ENCODE measurements at places on chromosomes 7 and 10.

DNA sequence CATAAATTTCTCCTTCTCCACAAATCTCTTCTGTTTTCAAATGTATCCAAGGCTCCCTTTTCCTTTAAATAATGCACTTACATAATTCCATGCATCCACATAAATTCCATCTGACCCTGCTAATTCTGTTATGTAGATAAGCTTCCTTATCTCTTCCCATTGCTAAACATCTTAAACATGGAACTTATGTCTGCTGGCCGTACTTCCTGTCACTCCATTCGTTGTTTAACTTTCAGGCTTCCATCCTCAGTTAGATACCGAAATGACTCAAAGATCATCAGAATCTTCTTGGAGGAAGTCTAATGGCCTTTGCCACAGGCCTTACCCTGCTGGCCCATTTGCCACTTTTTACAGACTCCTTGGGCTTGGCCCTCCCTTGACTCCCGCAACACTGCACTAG is 330.9 kb downstream of the GFRA1 start:
- DNase-seq: no peak

DNA sequence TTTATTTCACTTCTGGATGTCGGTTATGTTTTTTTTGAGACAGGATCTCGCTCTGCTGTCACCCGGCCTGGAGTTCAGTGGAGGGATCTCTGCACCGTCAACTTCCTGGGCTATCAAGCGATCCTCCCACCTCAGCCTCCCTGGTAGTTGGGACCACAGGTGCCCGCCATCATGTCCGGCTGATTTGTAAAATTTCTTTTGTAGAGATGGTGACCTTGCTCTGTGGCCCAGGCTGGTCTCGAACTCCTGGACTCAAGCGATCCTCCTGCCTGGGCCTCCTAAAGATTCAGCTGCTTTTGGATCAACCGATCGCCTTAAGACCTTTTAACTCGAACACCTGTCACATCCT is 606 bp upstream of the RABGEF1 start:
- DNase-seq: no peak

- no peak for DNase-seq
Measured at GRCh38 chr7:24718977-24719491, 38.2 kb downstream of the GSDME start.

GRCh38 chr7:40833191-40833887 is 698.5 kb downstream of the SUGCT start:
- DNase-seq: no peak

DNA sequence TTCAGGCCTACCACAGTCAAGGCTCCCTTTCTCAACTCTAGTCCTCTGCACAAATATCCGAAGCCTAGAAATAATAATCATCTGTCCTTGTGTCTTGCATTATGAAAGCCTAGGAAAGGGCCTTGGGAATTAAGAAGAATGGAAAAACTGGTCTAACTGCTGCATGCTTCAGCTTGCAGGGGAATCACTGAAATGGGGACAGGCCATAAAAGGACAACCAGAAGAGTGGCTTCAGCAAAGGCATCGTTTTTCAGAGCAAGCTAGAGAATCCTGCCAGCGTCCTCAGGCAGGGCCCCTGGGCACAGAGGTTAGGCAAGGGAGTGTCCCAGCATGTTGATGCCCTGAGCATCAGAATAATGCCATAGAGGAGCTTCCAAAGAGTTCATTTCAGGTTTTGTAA is 13.2 kb downstream of the ERVW-1 start:
- no peak for DNase-seq

GRCh38 chr7:3861386-3861785 is 560.3 kb downstream of the SDK1 start:
- DNase-seq: no peak

GRCh38 chr7:133300088-133300487 is 47.2 kb downstream of the EXOC4 start:
- DNase-seq: no peak

DNA sequence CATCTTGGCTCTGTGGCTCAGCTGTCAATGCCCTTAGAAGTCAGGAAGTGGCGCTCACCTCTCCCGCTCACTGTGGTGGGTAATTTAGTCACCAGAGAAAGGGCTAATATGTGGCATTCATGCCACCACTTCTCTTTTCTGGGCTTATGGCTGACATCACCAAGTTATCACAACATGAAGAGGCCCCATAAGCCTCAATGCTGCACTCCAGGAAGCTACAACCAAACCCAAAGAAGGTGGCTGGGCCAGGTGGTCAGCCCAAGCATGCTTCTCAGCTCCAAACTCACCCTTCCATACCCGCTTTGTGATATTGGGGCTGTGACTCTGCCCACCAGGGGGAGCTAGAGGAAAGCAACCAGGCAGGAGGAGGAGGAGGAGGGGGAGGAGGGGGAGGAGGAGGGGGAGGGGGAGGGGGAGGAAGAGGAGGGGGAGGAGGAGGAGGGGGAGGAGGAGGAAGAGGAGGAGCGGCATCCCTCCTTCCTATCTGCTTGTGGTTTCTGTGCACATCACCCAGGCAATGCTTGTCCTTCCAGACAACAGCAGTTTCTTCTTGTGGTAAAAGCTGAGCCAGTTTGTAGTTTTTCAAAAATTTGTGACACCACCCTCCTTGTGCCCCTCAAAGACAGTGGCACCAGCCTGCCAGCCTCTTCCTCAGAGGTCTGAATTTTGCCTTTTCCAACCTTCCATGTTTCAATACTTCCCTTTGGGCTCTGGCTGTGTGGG is 42.1 kb downstream of the CYP26A1 start:
- no peak for DNase-seq

GRCh38 chr7:117019786-117020590 is 66.7 kb downstream of the ST7 start:
- peak; percentile 27 for DNase-seq

DNA sequence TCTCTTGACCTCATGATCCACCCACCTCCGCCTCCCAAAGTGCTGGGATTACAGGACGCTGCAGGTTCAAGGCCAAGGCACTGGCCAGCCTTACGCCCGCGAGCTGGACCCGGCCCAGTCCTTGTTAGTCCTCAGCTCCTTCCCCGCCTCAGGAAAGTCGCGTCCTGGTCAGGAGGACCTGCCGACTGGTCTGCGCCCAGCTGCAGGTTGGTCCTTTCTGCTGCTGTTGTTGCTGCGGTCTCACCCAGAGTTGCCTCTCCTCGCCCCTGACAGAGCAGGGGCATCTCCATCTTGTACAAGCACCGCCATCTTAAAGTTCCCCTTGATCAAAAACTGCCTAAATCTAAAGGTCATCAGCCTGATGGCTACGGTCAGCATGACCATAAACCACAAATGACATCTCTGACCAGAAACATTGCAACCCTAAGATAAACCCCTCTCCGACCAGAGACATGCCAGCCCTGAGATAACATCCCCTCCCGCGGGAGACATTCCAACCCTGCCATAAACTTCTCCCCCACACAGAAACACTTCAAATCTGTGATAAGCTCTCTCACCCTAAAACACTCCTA is 13.9 kb upstream of the BMS1 start:
- DNase-seq: no peak

- DNase-seq: no peak
Measured at GRCh38 chr7:157614457-157615020, 277.7 kb downstream of the DNAJB6 start.

DNA sequence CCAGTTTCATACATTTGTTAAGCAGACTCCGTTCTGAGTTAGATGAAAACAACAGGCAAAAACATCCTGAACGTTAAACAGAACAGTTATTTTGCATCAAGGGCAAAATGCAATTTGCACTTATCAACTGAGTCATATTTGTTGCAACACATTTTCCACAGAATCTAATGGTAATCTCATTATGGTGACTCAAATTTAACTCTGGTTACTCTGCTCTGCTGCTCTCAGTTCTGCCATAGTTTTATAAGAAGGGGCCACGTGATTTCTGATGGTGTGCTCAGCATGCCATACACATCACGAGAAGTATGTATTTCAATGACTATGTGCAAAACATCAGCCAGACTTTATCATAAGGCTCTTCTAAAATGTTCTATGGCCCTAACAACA is 148.8 kb downstream of the CHCHD3 start:
- DNase-seq: no peak

GRCh38 chr10:17041626-17042520 is 87.7 kb downstream of the CUBN start:
- DNase-seq: no peak

DNA sequence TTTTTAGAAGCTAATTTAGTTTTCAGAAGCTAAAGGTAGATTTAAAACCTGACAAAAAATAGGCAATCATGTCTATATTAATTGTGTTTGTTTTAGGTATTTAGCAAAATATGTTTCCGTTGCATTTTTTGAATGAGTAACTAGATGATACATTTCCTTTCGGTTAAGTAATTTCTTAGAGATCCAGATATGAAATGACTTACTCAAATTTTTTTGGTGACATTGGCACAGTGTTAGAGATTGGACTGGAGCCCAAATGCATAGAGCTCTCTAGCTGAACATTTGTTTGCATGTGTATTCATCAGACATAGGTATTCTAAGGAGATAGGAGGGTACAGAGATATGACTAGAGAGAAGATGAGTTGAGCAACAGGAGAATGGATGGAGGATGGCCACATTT is 1.9 kb downstream of the BUB3 start:
- peak; percentile 29 for DNase-seq
